ENCODE measurements at places on chromosomes 1 and 21. TPM values are rescaled to one million over a fixed set of nuclear protein-coding genes. Genes with fewer than 3 reads are reported as not detected.

The COL11A1 gene
- total RNA-seq = not detected

The DNAJC28 gene
- 0.52 TPM for total RNA-seq

The RPS27 gene
- total RNA-seq = 1,798 TPM

The CAPN2 gene
- 171 TPM for total RNA-seq

The SGIP1 gene
- total RNA-seq = 1.4 TPM

The VCAM1 gene
- total RNA-seq = 1.0 TPM

The GJA8 gene
- total RNA-seq = not detected

Data from esophagus mucosa (tissue), 1 donor.